AG09309 (cell line): ENCODE measurements at places on chromosomes 3 and 15.
A peak's percentile ranks its signal among the peaks of the same experiment; 100 is the strongest.

- no peak for DNase-seq
Measured at GRCh38 chr3:64254443-64254842, 29.2 kb upstream of the PRICKLE2 start.

DNA sequence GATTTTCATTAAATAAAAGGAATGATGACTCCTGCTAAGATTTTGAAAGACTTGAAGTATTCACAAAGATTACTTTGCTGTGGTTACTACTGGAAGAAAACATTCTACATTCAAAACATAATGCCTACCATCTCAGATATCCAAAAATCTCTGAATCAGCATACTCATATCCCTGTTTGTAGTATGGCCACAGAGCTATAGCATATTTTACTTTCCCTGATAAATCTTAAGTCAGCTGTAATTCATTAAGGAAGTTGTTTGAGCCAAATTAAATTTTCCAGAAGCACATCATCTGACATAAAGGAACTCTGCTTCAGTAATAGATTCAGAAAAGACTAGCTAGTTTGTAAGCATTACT is 942.0 kb downstream of the ROBO1 start:
- DNase-seq: no peak

DNA sequence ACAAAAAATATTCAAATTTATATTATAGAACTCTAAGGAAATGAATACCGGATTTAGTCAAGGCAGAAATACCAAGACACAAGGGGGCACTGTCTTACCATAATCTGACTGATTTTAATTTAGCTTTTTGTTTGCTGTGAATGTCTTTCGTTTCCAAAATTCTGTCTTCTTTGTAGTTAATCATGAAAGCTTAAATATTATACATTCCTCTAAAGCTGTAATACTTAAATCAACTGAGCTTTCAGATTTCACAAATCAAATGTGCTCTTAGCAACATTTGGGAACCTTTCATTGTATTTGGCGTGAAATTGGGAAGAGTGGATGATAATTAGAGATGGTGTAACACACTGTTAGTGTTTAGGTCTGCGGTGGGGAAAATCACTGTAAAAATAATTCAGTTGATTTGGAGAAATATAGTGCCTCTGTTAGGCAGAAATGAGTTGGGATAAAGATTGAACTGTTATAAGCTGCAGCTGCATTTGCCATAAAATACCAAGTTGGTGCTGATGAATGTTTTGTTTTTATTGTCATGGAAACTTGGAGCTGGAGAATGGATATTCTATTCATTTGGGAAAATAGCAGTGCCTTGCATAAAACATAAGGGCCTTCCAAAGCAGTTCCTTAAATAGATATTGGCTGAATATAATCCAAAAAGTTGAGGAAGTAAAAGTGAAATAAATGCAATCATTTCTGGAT is 228.2 kb downstream of the TCF12 start:
- peak; percentile 45 for DNase-seq

GRCh38 chr3:155367506-155367905 is 74.0 kb upstream of the STRIT1 start:
- no peak for DNase-seq

DNA sequence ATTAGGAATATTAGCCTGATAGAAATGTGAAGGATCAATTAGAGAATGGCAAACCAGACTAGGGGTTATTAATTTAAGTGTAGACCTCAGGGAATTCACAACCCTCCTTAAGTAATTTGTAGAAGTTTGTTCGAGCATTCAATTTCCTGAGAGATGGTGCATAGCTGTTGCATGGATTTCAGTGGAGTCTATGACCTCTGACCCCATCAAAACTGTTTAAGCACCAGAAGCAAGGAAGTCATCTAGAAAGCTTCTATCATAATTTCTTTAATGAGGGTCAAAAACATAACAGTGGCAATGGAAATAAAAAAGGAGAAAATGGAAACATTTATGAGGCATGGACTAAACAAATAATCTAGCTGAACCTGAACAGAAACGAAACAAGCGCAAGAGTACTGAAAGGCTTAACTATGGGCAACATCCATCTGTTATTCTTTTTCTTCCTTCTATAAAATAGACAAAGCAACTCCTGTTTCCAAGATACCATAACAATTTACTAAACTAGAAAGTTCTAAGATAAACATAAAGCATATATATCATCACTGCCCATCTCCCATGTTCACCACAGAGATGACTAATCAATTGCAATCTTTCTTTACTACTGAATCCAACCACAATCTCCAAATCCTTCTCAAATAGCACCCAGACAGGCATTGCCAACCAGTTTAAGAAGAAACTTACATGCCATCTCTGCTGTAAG is 151.4 kb downstream of the THRB start:
- DNase-seq: no peak

GRCh38 chr3:118244761-118245160 is 789.9 kb downstream of the IGSF11 start:
- DNase-seq: no peak

GRCh38 chr3:70914862-70915261 is 602.4 kb upstream of the MDFIC2 start:
- no peak for DNase-seq

GRCh38 chr3:171347301-171348039 is 112.7 kb downstream of the TNIK start:
- no peak for DNase-seq

DNA sequence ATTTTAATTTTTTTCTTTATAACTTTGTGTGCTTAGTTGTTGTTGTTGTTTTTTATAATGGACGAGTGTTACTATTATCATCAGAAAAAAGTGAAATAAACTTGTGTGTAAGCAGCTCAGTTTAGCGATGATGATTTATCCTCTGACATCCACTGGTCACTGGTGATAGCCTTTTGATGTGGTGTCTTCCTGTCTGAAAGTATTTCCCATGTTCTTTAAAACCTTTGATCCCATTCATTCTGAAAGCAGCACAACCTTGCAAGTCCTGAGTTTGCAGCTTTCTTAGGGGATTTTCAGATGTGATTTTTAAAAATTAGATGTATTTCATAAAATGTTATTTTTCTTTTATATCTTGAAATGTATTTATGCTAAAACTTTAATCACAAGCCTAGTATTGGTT is 85.9 kb upstream of the ZPLD1 start:
- no peak for DNase-seq

GRCh38 chr3:118304557-118304956 is 730.1 kb downstream of the IGSF11 start:
- no peak for DNase-seq

DNA sequence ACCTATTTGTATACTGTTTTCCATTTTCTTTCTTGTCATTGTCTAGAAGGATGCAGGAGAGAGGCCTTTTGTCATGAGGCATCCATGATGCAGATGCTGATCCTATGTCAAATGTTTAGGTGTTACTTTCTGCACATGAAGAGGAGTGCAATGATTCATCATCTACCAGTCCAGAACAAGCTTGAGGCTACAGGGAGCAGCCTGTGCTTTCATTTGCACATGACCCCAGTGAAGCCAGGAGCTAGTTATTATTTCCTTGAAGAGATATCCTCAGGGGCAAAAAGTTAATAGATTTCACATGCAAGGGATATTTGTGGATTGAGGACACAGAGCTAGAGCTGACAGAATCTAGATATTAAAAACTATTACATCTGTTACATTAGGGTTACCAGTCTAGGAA is 204.4 kb upstream of the TGFBR2 start:
- DNase-seq: peak; percentile 16

GRCh38 chr3:11323813-11324212 is 51.6 kb downstream of the ATG7 start:
- DNase-seq: peak; percentile 7

GRCh38 chr3:79810092-79810491 is 42.3 kb upstream of the ROBO1 start:
- no peak for DNase-seq
